ENCODE measurements at places on chromosomes 7 and 10.

DNA sequence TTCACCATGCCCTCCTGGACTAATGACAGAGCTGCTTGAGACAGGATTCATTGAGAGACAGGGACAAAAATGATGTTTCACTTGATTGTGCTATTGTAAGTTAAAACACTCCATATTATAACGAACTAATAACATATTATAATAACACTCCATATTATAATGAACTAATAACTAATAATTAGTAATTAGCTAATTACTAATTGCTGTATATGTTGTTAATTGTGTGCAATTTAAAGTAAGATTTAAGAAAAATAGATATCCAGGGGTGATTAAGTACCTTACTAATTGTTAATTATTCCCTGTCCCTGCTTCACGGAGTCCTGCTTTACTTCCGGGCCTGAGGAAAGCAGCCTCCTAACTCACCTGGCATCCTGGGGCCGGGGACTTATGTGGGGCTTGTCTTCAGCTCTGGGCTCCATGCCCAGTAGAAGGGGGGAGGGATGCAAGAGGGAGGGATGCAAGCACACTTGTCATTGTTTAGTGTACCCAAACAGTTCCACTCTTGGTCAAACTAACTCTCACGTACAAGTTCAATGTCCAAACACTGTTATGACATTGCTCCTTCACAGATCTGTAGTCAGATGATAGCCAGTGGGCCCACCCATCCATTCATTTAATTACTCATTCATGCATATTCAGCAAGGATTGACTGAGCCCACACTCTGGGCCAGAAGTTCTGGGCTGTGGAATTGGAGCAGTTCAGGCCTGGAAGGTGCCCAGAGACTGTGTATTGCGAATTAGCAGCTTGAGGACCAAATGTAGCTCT, 53.8 kb downstream of the COL13A1 start:
- DNase-seq: no peak

- DNase-seq: no peak
Measured at GRCh38 chr10:105188737-105189462, 547.8 kb downstream of the SORCS3 start.

GRCh38 chr7:127417346-127417745, 24.8 kb upstream of the ZNF800 start:
- DNase-seq: no peak

GRCh38 chr7:12257582-12257981, 46.5 kb downstream of the TMEM106B start:
- no peak for DNase-seq

DNA sequence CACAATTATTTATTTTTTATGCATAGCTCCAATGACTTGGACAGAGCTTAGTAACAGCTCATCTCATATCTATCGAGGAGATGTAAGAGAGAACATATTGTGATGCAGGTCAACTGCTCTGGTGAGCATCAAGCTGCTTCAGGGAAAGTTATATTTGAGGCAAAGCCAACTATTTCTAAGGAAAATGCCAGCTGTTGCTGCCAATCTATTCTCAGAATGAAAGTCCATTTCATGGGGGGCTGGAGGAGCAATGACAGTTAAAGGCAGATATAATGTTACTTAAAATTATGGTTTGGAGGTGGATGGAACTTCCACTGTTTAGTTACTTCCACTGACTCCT, 424.8 kb downstream of the KIF20B start:
- DNase-seq: no peak

DNA sequence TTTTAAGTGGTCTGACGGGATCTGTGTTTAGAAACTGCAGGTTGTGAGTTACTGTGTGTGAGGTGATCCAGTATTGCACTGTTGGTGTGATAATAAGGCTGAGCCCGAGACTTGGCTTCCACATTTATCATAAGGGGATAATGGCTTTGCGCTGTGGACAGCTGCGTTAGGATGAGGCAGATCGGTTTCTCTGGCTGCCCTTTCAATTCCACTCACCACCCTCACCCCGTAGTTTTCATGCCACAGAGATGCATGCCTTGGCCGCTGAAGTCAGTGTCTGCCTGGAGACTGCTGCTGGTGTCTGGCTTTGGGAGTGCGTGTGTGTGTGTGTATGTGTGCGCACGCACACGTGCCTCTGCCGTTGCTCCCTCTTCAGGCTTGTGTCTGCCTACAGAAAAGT, 273.0 kb downstream of the CCDC3 start:
- no peak for DNase-seq

GRCh38 chr7:145718129-145718528, 398.5 kb upstream of the CNTNAP2 start:
- DNase-seq: no peak

- no peak for DNase-seq
Measured at GRCh38 chr7:44142028-44142427, 896 bp upstream of the MYL7 start.

DNA sequence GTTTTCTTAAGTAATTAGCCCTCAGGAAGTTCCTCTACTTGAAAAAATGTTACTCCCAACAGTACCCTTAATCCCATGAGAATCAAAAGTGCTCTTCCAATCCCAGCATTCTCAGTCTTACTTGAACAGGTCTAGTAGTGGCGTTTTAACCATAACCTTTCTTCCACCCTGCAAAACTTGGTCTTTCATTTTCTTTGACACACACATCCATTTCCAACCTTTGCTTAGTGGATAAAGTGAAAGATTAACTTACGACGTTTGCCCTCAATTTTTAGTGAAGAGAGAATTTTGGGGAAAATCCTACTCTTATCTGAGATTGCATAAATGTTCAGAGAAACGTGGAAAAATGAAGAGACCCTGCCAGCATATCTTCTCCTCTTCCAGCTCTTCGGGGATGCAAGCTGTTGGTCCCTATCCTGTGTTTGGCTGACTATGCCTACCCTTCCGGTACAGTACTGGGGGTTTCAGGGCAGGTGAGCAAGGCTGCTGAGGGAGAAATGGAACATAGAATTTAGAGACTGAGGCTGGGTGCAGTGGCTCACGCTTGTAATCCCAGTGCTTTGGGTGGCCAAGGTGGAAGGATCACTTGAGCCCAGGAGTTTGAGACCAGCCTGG, 18.8 kb downstream of the WBP1L start:
- no peak for DNase-seq

GRCh38 chr7:22630069-22630468, 96.9 kb upstream of the IL6 start:
- no peak for DNase-seq

DNA sequence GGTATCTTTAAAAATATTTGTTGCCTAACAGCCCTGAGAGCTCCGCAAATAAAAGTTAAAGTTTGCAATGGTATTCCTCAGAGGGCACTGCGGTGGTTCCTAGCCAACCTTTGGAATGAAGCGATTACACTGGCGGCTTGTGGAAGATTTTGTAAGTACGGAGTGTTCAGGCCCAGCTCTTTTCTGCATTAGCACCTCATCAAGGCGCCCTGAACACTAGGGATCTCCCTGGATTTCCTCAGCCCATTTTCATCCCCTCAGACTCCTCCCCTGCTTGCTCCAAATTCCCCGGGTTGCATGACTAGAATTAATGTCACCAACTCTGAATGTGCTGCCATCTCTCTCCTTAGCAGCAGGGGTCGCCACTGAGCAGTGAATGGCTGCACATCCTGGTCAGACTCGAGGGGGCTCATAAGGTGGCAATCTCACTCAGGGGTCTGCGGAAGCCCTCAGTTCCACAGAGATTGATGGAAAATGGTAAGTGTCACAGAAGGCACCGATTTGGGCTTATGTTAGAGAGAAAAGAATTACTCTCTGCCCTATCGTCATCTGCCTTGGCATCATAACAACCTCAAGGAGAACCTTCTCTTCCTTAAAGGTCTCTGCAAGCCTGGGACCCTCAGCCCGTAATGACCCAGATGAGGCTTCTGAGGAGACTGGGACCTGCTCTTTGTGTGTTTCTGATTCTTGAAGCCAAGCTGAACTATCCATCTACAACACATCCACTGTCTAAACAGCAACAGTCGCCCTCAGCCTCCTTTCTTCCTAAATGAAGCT, 262.8 kb upstream of the AOAH start:
- DNase-seq: no peak

GRCh38 chr10:70579234-70580002, 23.1 kb downstream of the PRF1 start:
- no peak for DNase-seq

DNA sequence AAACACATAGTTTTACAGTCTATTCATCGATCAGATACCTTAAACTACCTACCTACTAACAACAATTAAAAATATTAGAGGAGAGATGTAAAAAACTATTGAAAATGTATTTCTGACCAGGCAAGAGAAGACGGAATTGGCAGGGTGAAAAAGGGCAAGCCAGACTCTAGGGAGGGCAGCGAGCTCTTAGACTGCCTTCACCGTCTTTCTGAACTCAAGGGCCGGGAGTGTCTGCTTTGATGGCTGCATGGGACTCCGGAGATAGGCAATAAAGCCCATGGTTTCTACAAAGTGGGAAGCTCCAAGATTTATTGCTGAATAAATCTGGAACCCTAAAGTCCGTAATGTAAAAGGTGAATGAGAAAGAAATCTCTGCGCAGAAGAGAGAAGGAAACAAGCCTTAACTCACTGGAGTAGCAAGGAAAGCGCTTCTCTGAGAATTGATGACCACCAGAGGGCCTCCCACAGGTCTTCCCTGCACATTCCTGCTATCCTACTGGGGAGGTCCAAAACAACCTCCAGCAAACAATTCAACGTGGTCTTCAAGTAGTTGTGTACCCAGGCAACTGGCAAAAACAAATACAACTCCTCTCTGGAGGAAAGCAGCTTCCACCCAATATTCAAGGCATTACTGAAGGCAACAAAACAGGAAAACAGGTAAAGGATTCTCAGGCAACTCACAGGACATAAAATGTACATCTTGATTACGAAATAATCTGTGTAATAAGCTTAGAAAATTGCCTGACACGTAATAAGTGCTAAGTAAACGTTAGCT, 181.3 kb downstream of the SDK1 start:
- no peak for DNase-seq

DNA sequence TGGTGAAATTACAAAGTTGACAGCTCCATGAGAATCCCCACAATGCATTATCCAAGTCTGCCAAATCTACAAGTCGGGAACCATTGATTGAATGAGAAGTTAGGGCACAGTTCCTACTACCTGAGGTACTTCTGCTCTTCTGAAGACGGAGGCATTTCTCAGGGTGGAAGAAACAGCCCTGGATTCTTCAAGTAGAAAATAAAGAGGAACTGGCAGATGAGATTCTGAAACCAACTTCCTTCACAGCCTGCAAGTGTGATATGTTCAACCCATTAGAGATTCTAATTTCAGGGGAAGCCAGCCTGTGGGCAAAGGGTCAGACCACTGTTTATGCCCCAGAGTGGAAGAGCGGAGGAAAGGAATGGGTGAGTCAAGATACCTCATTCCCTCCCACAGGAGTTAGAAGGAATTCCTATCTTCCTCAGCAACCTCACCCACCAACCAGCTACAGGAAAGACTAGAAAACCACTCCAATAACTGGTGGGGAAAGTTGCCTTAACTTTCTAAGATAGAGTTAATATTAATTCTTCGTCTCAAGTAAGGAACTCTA, 50.5 kb upstream of the BMPER start:
- no peak for DNase-seq

- no peak for DNase-seq
Measured at GRCh38 chr7:48106906-48107659, 18.0 kb downstream of the UPP1 start.

- no peak for DNase-seq
Measured at GRCh38 chr7:133551466-133551865, 298.6 kb downstream of the EXOC4 start.

DNA sequence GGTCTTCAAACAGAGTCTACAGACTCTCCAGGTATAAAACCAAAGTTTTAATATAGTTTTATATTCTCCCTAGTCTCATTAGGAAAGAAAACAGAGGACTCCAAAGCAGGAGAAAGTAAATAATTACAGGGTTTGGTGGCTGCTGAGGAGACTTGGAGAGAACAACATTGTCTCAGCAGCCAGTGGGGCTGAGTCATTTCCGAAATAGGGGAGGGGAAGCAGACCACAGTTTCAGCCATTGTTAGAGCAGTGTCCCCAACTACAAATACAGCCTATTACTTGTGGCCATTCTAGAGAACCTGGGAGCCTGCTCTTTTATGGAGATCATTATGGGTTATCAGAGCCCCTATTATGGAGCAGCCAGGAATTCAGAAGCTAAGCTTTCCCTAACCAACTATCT, 44.2 kb upstream of the A1CF start:
- no peak for DNase-seq

GRCh38 chr7:73572767-73573186, 5.6 kb downstream of the TBL2 start:
- DNase-seq: no peak

- no peak for DNase-seq
Measured at GRCh38 chr10:93718937-93719725, 16.7 kb upstream of the FRA10AC1 start.

- no peak for DNase-seq
Measured at GRCh38 chr7:128137181-128137580, 103.9 kb upstream of the LEP start.

GRCh38 chr10:78755877-78756455, 312.8 kb upstream of the ZMIZ1 start:
- DNase-seq: no peak

GRCh38 chr7:30214651-30215137, 69.7 kb upstream of the ZNRF2 start:
- DNase-seq: no peak

GRCh38 chr10:75029420-75029819, 82.0 kb upstream of the SAMD8 start:
- no peak for DNase-seq

DNA sequence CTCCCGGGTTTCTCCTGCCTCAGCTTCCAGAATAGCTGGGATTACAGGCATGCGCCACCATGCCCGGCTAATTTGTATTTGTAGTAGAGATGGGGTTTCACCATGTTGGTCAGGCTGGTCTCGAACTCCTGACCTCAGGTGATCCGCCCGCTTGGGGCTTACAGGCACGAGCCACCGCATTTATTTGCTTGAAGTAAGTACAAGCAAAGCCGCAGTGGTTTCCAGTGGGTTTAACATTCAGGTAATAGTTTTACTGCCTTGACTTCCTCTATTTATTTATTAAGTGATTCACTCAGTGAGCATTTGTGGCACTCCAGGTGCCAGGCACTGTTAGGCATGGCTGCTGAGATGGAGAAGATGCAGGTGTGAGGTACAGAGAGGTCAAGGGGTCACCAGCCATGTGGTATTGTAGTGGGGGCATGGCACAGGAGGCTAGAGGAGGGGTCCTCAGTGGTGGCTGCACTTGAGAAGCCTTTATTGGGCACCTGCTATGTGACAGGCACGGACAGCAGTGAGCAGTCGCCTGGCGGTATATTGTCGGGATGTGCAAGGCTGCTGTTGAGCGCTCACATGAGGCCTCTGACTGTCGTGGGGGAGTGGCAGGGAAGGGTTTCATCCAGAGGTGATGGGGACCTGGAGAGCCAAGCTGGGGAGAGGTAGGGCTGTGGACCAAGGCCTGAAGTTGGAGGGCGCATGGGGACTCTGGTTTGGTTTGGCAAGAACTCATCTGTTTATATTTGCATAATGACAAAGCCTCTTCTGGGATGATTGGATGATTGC, 54.9 kb downstream of the DOCK1 start:
- DNase-seq: no peak

- no peak for DNase-seq
Measured at GRCh38 chr10:132392184-132392800, 4.7 kb upstream of the PWWP2B start.

- no peak for DNase-seq
Measured at GRCh38 chr7:42672339-42672999, 239.4 kb downstream of the C7orf25 start.

GRCh38 chr10:77116904-77117303, 520.7 kb downstream of the KCNMA1 start:
- DNase-seq: no peak
